CD4-positive, alpha-beta T cell treated with Interleukin-21 for 1 hour (primary cell): ENCODE measurements at places on chromosomes 16 and 17.

DNA sequence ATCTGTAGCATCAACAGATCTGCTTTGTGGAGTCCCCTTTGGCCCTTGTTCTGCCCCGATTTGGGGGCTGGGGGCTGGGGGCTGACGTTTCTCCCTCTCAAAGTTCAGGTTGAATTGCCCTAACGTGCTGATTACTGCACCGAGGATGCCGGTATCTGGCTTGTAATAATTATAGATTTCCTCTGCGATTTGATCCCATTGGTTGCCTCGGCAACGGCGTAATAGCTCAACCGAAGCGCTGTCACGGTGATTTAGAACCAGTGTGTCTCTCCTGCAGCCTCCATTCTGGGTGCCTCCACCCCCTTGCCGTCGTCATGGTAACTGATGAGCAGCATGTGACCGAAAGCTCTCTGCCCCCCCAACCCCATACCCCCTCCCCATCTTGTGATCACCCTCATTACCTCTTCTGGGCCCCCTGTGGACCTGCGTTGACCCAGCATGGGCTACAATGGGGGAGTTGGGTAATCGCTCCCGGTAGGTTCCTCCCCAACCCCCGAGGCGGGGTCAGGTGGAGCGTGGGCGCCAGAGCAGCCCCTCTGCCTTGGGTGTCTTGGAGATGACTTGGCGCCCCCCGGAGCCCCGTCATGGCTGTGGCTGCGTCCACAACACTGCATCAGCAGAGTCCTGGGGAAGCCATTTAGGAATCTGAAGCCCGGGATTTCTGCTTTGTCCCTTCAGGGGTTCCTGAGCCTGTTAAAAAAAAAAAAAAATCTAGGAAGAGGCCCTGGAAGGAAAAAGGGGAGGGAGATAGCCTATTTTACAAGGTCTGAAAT, 38.4 kb downstream of the ABAT start:
- DNase-seq, result no peak

DNA sequence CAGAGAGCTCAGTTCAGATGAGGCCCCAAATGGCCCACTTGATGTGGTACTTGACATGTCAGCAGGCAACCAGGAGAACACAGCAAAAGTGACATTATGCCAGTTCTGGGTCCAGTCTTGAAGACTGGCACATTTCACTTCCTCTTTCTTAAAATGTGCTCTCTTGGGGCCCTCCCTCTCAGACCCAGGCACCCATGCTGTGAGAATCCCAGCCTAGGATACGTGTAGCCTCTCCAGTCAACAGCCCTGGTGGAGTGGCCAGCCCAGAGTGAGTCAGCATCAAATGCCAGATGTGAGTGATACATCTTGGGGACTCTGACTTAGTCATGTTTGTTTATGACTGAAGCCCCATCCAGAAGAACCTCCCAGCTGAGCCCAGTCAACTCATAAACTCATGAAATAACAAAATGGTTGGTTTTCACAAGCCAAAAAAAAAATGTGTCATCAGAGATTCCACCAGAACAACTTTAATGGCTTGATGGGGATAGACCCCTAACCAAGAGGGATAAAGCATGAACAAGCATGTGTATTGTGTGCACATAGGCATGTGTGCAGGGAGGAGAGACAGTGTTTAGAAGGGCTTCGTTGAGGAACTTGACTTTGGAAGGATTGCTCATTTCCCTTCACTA, 82.5 kb upstream of the TNRC6C start:
- DNase-seq, result no peak

DNA sequence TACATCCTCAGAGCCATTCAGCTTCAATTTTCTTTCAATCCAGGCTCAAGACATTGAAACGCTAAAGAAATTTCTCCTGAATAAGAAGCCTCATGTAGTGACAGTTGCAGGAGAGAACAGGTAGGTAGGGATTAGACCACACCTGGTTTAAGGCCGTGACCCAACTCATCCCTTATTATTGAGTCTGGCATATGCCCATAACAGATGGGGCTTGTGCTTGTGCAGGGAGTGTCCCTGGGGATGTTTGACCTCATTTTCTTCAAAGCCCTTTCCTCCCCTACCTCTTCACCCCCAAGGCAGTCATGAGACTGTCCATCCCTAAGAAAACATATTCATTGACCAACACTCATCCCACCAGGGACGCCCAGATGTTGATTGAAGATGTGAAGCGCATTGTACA, 24.3 kb downstream of the SUPT6H start:
- DNase-seq, result no peak

DNA sequence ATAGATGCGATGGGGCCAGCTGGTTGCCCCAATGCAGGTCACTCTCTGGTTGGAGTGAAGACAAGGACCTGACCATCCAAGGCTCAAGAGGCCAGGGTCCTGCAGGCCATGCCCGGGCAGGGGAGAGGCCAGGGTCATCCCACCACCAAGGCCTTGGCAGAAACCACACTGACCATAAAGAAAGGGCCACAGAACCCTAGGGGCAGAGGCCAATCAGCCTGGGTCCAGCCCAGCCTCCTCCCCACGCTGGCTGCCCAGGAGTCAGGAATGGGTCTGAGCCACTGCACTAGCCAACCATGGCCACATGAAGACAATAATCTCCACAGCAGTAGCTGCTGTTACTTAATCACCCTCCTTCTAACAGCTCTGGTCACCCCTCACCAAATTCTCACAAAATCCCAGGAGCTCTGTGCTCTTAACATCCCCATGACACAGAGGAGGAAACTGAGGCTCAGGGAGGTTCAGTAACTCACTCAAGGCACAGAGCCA, 10.2 kb upstream of the BCAR1 start:
- DNase-seq, result no peak

- no peak for DNase-seq
These were observed 30.5 kb downstream of the CUEDC1 start for GRCh38 chr17:57924677-57925076.

- DNase-seq, result no peak
These were observed 18.8 kb upstream of the GLG1 start for GRCh38 chr16:74625500-74626350.

- no peak for DNase-seq
These were observed 132.4 kb downstream of the PRKCB start for GRCh38 chr16:23968176-23968575.

DNA sequence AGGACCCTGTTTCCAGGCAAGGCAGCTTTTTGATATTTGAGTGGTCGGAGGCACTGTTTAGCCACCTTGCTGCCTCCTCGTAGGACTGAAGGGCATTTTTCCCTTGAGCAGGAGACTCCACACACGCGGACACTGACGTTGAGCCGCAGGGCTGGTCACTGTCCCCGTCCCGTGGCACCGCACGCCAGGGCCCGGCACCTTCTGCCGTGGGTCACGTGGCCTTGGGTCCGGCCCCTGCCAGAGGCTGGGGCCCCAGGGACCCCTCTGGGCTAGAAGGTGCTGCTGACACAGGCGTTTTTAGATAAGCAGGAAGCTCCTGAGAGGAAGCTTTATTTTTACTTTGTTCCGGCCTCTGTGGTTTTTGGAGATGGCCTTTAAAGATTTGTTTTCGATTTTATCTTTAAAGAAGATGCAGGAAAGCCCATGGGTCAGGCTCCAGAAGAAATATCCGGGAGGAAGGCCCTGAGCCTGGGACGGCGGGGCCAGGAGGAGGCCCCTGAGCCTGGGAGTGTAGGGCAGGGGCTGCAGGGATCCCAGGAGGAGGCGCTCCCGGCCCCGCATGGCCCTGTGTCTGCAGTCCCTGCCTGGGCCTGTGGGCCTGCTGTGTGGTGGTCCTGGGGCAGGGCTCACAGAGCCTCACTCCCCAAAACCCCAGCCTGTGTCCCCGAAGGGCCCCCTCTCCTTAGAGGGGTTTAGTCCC, 30.5 kb upstream of the GNG13 start:
- no peak for DNase-seq

- peak; percentile 20 for DNase-seq
These were observed at the start of gene ZNF768 for GRCh38 chr16:30526137-30526822. Gene ZNF768 (minus strand): TSS chr16:30526566. CDS start chr16:30526413, 153 bp downstream.

GRCh38 chr16:87860553-87861299, 8.6 kb downstream of the SLC7A5 start:
- no peak for DNase-seq

- DNase-seq, result no peak
These were observed 680 bp downstream of the ZNF629 start for GRCh38 chr16:30786115-30786935.

GRCh38 chr17:50830994-50831393, 4.4 kb upstream of the WFIKKN2 start:
- DNase-seq, result no peak

DNA sequence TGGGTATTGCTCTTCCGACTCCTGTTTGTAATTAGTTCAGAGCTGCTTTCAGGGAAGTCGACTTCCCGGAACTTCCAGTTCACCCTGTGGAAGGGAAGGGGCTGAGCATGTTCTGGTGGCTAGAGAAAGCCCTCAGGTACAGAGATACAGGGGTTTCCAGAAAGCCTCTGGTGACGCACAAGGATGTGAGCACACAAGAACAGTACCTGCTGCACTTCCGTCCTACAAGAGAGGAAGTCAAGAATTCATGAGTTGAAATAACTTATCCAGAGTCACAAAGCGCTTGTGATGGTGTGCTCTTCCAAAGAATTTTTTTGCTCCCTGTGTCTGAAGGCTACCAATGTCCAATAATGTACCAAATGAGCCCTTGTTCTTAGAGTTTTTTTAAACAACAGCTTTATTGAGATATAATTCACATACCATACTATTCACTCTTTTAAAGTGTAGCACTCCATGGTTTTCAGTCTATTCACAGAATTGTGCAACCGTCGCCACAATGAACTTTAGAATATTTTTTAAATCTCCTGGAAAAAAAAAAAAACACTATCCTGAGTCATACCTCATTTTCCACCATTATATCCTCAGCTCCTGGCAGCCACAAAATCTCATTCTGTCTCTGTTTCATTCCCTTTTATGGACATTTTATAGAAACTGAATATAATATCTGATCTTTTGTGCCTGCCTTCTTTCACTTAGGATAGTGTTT, 327.6 kb downstream of the CDH13 start:
- no peak for DNase-seq

DNA sequence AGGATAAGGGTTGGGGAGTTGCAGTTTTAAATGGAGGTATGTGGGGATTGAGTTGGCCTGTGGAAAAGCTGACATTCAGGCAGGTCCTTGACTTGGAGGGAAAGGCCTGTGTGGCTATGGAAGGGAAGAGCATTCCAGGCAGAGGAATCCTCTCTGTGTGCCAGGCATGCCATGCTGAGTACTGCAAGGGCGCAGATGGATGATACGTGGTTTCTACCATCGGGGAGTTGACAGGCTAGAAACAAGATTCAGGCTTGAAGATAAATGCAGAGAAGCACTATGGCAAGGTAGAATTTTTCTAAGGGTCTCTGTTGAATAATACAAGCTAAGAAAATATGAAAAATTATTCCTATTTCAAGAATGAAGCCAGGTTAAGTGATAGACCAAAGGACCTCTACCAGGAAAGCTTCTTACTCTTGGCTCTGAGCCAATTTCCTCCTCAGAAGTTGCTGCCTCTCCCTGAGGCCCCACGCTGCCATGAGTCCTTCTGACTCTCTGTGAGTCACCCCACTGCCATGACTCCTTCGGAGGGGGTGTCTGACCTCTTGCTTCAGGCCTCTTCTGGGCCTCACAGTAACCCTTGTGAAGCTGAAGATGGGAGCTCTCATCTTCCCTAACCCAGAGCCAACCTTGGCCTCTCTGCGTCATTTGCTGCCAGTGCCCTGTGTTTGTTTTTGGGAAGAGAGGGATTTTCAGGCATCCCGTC, 75.8 kb downstream of the WNT3 start:
- DNase-seq, result no peak

GRCh38 chr16:22353191-22353919, 21.1 kb downstream of the CDR2 start:
- peak; percentile 40 for DNase-seq

DNA sequence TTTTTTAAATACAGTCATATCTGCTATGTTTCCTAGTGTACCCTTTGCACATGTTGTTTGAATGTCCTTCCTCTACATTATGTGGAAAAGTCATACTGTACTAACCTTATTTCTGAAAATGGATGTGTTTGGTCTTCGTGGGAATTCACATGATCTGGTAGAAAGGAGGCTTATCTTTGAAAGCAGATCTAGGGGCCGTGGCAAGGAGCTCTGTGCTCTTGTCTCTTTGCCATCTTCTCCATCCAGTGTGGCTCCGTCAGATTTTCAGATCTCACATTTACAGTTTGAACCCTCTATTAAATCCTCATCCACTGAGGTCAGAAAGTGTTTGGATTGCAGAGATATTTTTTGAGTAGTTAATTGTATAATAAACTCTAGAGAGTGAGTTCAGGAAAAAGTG, 32.9 kb downstream of the MAP2K4 start:
- no peak for DNase-seq

- DNase-seq, result no peak
These were observed 19.1 kb downstream of the CUEDC1 start for GRCh38 chr17:57935833-57936807.

- peak; percentile 61 for DNase-seq
These were observed 996 bp downstream of the SUMO2 start for GRCh38 chr17:75181608-75182318.

DNA sequence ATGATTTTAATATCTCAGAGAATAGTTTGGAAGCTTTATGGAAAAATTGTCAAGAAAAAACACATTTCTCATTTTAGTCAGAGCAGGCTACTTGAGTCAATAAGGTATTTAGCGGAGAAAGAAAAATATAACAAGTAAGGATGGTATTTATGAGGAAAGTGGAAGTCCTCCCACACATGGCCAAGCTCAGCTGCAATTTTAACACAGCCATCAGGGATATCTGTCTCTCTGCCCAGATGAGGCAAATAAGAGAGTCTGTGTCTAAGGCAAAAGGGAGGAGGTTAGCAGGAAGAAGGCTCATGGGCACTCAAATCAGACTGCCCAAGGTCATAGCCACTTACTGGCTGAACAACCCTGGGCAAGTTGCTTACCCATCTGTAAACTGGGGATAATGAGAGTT, 5.2 kb upstream of the CMTM2 start:
- DNase-seq, result no peak

GRCh38 chr16:1159973-1160772, 7.3 kb downstream of the CACNA1H start:
- DNase-seq, result no peak

DNA sequence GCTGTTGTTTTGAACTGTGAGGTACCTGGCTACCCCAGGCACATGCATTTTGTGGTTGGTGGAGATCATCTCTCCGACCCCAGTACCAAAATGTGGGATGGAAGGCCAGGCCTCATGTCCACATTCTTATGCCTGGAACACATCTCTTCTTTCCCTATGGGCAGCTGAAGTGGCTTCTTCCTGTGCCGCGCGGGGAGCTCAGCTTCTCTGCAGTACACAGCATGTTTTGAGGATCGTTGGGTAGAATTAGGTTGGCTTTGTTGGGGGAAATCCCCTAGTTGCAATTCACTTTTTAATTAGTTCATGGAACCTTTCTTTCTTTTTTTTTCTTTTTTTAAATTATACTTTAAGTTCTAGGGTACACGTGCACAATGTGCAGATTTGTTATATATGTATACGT, 242.1 kb downstream of the MSI2 start:
- no peak for DNase-seq

DNA sequence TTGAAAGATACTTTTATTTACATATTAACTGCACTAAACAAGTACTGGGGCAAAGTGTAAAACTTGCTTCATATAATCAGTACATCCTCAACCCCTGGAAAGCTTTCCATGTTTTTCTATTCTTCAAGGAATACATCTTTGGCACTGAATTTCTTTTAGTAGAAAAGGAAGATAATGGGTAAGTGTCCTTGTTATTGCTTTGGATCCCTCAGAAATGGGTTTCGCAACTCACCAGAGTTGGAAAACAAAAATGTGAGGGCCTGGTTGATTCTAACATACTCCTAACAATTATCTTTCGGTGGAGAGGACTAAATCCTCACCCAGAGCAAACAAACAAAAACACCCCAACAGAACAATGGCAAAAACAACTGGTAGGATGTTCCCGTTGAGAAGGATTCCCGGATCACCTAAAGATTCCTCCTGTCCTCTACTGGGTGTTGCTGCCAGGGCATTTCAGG, 120.4 kb downstream of the PARN start:
- no peak for DNase-seq
